Mesenchymal stem cell (in vitro differentiated cells and primary cell): ENCODE measurements at places on chromosomes 2 and 18.

- no peak overlapping the region for H3K27ac ChIP-seq
- peak overlapping the region; percentile 54 for H3K4me3 ChIP-seq
These were observed 20.9 kb downstream of the ANXA4 start for GRCh38 chr2:69762513-69763494.

- H3K36me3 ChIP-seq = no peaks in the 10 kb centered on the region
- H3K27ac ChIP-seq = peak overlapping the region; percentile 7
- H3K4me3 ChIP-seq = no peak overlapping the region
- peaks cover 4% of the 10 kb centered on the region for H3K4me1 ChIP-seq
These were observed 88.5 kb downstream of the SOCS6 start for GRCh38 chr18:70377317-70377799.

DNA sequence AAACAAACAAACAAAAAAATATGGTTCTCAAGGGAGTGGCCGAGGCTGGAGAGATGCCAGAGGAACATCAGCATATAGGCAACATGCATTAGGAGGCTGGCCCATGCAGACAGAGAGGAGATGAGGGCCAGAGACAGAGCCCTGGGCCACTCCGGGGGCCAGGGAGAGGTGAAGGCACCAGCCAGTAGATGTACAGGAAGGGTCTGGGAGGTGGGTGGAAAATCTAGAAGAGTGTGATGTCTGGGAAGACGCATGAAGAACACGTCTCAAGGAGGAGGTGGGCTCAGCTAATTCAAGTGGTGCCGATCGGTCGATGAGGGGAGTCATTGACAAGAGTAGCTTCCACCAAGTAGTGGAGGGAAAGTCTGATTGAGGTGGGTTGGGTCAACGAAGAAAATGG lies 79.9 kb downstream of the ZCCHC2 start:
- DNase-seq = no peak

DNA sequence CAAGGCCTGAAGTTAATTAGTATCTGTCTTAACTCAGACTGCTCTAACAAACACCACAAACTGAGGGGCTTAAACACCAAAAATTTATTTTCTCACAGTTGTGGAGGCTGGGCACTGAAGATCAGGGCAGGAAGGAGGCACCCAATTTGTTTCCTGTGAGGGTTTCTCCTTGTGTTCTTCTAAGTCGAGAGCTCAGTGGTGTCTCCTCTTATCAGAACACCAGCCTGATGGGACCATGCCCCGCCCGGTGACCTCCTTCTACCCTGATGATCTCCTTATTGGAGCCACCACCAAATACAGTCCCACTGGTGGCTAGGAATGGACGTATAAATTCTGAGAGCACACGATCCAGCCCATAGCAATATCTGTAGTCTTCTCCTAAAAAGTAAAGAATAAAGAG lies 20.5 kb downstream of the TMEM18 start:
- peaks cover 40% of the 10 kb centered on the region for H3K27me3 ChIP-seq
- no peak overlapping the region for H3K4me3 ChIP-seq
- H3K27ac ChIP-seq = no peak overlapping the region

- H3K27ac ChIP-seq = no peak overlapping the region
- no peak for DNase-seq
- H3K4me1 ChIP-seq = no peaks in the 10 kb centered on the region
- H3K36me3 ChIP-seq = no peaks in the 10 kb centered on the region
- no peak overlapping the region for H3K4me3 ChIP-seq
These were observed 268.4 kb upstream of the MYT1L start for GRCh38 chr2:2599441-2599840.

DNA sequence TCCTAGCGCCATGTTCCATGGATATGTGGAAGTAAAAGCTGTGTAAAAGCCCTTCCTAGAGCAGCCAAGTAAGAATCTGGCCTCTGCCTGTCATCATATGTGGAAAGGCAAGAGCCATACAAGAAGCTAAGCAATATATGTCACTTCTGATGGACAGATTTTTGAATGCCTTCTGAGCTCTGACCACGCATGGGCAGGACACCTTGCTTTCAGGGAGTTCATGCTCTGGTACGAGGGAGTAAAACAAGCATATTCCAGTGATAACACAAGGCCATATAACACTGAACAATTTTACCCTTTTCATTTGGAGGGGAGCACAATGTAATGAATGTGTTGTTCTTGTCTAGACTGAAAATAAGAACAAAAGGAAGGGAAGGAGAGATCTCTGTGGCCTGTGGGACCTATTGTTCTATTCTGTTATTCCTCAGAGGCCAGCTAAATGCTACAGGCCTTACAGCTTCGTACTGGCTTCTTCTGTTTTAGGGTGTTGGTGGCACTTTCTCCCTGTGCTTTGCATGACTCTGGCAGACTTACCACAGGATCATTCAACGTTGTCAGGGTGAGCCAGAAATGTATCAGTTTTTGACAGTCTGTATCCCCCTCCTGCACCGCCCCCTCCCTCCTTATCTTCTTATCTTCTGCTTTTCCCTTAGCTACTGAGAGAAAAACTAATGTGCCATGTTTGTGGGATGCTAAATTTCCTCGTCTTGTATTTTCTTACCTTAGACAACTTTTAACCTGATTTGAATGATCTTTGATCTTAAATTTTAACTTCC lies 99.5 kb downstream of the MAP4K4 start:
- DNase-seq = no peak
- H3K36me3 ChIP-seq = peaks cover 53% of the 10 kb centered on the region
- H3K4me3 ChIP-seq = no peak overlapping the region
- no peaks in the 10 kb centered on the region for H3K4me1 ChIP-seq
- H3K27me3 ChIP-seq = no peaks in the 10 kb centered on the region
- H3K27ac ChIP-seq = no peak overlapping the region

DNA sequence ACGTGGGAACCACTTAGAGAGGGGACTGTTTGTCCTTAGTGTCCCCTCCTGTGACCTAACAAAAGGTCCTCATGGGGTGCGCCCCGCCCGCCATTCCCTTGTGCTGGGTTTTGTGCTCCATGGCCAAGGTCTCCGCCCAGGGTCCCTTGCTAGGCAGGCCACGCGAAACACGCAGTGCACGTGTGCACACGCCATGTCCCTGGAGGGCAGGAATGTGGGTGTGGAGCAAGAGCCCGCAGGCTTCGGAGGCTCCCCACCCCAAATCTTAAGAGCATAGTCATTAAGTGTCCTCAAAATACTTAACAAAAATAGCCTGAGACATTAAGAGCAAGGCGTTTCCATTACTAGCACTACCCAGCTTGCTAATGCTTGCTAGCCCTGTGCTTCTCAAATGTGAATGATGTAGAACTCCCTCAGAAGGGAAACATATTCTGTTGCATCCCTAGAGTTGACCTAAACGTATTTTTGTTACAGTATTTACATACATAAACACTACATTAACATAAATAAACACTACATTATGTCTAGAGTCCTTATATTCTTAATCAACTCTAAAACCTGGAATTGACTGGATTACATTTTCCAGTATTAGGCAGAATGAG lies 117.6 kb upstream of the APCDD1 start:
- H3K4me1 ChIP-seq = no peaks in the 10 kb centered on the region
- no peak for DNase-seq
- H3K4me3 ChIP-seq = no peak overlapping the region
- H3K27me3 ChIP-seq = peaks cover 7% of the 10 kb centered on the region
- H3K36me3 ChIP-seq = no peaks in the 10 kb centered on the region
- no peak overlapping the region for H3K27ac ChIP-seq

- H3K27me3 ChIP-seq = no peaks in the 10 kb centered on the region
- H3K27ac ChIP-seq = no peak overlapping the region
- no peak overlapping the region for H3K4me3 ChIP-seq
- no peaks in the 10 kb centered on the region for H3K4me1 ChIP-seq
- H3K36me3 ChIP-seq = no peaks in the 10 kb centered on the region
- peak; percentile 78 for DNase-seq
These were observed 512.9 kb downstream of the LRRTM4 start for GRCh38 chr2:77009307-77009706.

DNA sequence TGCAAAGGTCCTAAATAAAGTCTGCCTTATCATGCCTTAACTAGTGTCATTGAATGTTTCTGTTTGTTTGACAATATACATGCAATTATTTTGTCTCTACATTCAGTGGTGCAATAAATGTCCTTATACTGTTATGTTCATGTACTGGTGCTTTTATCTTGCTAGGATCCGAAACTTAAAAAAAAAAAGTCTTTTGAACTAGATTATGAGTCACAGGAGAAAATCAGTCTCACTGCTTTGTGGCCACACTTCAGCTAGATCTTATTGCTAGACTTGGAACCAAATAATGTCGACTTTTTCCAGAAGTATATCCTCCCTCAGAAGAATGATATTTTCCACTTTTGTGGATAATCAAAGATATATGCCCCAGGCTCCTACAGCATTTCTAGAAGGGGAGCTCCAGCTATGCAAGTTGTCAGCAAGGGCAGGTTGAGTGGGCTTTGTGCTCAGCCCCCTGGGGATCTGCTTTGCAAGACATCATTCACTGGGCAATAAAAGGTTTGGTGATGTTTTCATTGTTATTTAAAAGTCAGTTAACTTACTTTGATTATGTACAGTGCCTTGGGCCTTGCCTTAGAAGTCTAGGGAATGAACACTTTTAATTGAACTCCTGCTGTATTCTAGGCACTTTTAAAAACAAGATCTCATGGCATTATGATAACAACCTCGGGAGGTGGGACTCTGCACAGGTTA lies 157.1 kb upstream of the LRRTM1 start:
- no peaks in the 10 kb centered on the region for H3K4me1 ChIP-seq
- no peaks in the 10 kb centered on the region for H3K27me3 ChIP-seq
- H3K4me3 ChIP-seq = no peak overlapping the region
- DNase-seq = no peak
- H3K27ac ChIP-seq = no peak overlapping the region

- H3K27me3 ChIP-seq = no peaks in the 10 kb centered on the region
- DNase-seq = no peak
- H3K36me3 ChIP-seq = no peaks in the 10 kb centered on the region
These were observed 139.7 kb downstream of the EHBP1 start for GRCh38 chr2:62845256-62845655.

- H3K4me3 ChIP-seq = no peak overlapping the region
- H3K36me3 ChIP-seq = no peaks in the 10 kb centered on the region
- H3K27me3 ChIP-seq = no peaks in the 10 kb centered on the region
- no peaks in the 10 kb centered on the region for H3K4me1 ChIP-seq
- no peak for DNase-seq
These were observed 126.2 kb downstream of the FSHR start for GRCh38 chr2:49028101-49028500.

DNA sequence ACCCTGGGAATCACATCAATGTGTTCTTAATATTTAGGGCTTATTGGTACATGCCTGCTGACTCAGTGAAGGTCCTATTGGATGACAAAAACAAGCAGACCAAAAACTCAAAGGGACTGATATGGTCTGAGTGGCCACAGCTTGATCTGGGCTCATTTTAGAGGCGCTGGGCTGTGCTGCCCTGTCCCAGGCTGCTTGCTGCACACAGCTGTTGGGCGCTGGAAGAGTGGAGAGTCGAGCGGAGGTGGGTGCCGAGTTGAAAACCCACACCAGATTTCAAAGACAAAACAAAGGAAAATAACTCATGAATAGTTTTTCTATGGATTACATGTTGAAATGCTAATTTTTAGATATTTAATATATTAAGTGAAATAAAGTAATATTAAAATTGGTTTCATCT lies 68.5 kb downstream of the LONRF2 start:
- DNase-seq = no peak
- H3K27me3 ChIP-seq = peaks cover 37% of the 10 kb centered on the region
- H3K4me1 ChIP-seq = peaks cover 19% of the 10 kb centered on the region

DNA sequence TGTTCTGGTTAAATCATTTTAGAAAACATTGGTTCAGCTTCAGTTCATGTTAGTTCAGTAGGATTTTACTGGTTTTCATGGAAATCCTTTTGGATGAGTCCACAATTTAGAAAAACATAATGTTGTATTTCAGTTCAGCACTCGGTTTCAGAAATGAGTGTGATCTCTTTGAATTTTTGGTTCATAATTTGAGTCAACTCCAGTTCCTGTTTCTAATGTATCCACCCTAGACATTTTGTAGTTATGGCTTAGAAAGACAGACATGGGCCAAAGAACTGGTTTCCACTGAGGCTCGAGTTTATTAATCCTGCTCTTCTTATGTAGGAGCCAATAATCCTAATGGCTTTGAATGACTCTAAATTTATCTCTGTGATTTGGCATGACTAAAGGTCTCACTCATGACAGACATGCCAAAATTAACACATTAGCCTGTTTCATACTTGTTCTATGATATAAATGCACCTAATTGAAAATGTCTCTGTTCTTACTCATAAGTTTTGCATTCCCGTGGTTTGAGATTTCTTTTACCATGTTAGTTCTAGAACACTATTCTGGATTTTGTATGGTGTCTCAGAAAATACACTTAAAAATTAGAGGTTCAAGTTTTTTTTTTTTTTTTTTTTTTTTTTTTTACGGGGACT lies 82.3 kb upstream of the SPRED2 start:
- DNase-seq = no peak
- H3K4me1 ChIP-seq = peaks cover 4% of the 10 kb centered on the region
- H3K27ac ChIP-seq = peak overlapping the region; percentile 41
- no peaks in the 10 kb centered on the region for H3K27me3 ChIP-seq

DNA sequence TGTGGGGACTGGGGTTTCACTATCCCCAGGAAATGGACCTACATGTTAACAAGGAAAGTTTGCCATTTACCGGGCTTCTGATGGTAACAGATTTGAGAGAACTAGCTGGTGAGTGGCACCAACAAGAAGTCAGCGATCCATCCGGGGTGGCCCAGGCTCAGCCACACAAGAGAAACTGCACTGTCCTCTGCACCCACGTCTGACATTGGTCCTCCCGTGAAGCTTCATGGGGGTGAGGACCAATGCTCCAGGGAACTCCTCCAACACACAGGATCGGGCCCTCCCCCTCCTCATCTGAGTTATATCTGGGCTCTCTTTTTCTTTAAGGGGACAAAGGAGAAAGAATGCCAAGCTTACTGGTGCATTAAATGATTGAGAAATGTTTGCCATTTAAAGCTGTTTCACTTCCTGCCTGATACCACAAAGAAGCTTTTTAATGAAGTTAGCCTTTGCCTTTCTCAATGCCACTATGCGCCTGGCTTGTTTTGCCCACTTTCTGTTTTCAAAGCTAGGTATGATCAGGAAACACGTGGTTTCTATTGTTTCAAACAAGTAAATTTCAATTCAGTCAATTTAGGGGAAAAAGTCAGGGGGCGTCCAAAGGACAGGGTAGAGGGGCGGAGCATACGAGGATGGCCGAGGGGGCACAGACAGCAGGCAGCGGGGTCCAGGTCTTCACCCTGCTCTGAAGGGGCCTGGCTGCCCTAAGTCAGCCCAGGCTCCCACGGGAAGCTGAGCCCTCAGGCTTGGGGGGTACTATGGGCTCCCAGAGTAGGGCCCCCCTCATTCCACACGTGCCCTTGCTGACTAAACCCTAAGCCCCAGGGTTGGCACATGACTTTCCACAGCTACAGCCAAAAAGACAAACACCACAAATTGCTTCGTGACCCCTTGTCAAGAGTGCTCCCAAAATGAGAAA lies 204.0 kb upstream of the ID2 start:
- no peaks in the 10 kb centered on the region for H3K36me3 ChIP-seq
- no peak for DNase-seq
- no peak overlapping the region for H3K4me3 ChIP-seq
- no peaks in the 10 kb centered on the region for H3K27me3 ChIP-seq
- H3K27ac ChIP-seq = no peak overlapping the region

- H3K36me3 ChIP-seq = no peaks in the 10 kb centered on the region
- no peaks in the 10 kb centered on the region for H3K4me1 ChIP-seq
- no peak for DNase-seq
- H3K27me3 ChIP-seq = peaks cover 5% of the 10 kb centered on the region
- H3K4me3 ChIP-seq = no peak overlapping the region
- no peak overlapping the region for H3K27ac ChIP-seq
These were observed 54.7 kb upstream of the TCF7L1 start for GRCh38 chr2:85078536-85078935.
